T-helper 2 cell treated with Interferon-gamma antibody and Interleukin-4, amounts not matched to agents 5 μg/mL and 100 μg/mL, for 36 hours (primary cell): ENCODE measurements at places on chromosomes 11 and 22.

GRCh38 chr22:37368058-37368457 lies 59.2 kb downstream of the ELFN2 start:
- H3K36me3 ChIP-seq: no peaks in the 10 kb centered on the region
- no peak overlapping the region for H3K27ac ChIP-seq
- no peaks in the 10 kb centered on the region for H3K4me1 ChIP-seq

- H3K27ac ChIP-seq: no peak overlapping the region
- no peak overlapping the region for H3K4me3 ChIP-seq
- no peak for DNase-seq
- no peaks in the 10 kb centered on the region for H3K4me1 ChIP-seq
- H3K36me3 ChIP-seq: no peaks in the 10 kb centered on the region
- peaks cover 32% of the 10 kb centered on the region for H3K27me3 ChIP-seq
Measured at GRCh38 chr11:11640996-11641395, 19.2 kb upstream of the GALNT18 start.

DNA sequence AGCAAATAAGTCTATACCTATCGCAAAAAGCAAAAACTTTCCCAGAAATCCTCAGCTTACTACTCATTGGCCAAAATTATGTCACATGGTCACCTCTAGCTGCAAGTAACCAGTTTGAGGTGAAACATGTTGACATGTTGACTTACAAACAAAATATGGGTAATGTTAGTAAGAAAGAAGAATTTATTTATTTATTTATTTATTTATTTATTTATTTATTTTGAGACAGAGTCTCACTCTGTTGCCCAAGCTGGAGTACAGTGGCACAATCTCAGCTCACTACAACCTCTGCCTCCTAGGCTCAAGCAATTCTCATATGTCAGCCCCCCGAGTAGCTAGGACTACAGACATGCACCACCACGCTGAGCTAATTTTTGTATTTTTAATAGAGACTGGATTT lies 5.4 kb upstream of the SLC35C1 start:
- no peak overlapping the region for H3K4me3 ChIP-seq
- H3K36me3 ChIP-seq: no peaks in the 10 kb centered on the region
- H3K4me1 ChIP-seq: peaks cover 4% of the 10 kb centered on the region

DNA sequence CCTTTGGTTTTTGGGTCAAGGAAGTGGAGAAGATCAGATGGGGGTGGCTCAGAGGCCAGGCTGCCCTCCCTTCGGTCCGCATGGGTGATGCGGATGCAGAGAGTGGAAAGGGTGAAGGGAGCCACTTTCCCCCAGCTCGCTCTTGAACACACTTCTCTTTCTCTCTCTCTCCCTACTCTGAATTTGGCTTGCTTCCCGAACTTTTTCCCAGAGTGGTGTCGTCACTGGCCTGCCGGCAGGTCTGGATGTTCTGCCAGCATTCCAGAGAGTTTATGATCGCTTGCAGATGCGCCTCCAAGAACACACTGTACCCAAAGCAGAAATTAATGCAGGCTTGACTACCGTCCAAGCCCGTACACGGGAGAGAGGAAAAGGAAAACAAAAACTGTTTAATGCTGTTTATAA lies 103.2 kb downstream of the ZBTB16 start:
- no peak overlapping the region for H3K27ac ChIP-seq
- H3K4me1 ChIP-seq: peaks cover 79% of the 10 kb centered on the region
- H3K4me3 ChIP-seq: no peak overlapping the region

- no peak for DNase-seq
- H3K4me3 ChIP-seq: no peak overlapping the region
- H3K27ac ChIP-seq: no peak overlapping the region
- H3K27me3 ChIP-seq: no peaks in the 10 kb centered on the region
Measured at GRCh38 chr11:112345706-112346105, 85.0 kb upstream of the PLET1 start.

DNA sequence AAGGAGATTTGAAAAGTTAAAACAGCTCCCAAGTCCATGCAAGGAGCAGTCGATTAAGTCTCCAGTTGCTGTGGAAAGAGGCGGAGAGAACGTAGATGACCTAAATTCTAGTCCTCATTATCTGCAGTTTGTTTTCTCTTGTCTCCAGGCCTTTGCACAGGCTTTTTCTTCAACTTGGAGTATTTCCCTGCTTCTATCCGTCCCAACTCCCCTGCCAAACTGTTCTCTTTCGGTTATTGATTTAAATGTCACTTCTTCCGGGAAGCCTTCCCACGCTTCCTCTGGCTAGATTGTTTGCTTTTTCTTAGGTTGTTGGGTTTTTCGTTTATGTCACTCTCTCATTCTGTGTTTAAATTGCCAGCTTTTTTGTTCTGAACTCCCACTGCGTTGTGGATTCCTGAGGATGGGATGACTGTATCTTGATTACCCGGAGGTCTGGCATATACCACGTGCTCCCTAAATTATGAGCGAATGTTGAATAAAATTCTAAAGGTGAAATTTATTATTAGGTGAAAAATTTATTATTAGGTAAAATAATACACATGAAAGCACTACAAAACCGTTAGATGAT lies 463 bp downstream of the TMEM126B start:
- peak; percentile 41 for DNase-seq
- peaks cover 4% of the 10 kb centered on the region for H3K27me3 ChIP-seq
- peak overlapping the region; percentile 90 for H3K27ac ChIP-seq
- peaks cover 20% of the 10 kb centered on the region for H3K36me3 ChIP-seq
- peaks cover 26% of the 10 kb centered on the region for H3K4me1 ChIP-seq

GRCh38 chr22:37021710-37022482 lies 2.4 kb downstream of the MPST start:
- H3K36me3 ChIP-seq: peaks cover 1% of the 10 kb centered on the region
- H3K4me1 ChIP-seq: peaks cover 14% of the 10 kb centered on the region
- peak; percentile 47 for DNase-seq
- peak overlapping the region; percentile 58 for H3K27ac ChIP-seq
- peaks cover 2% of the 10 kb centered on the region for H3K27me3 ChIP-seq

GRCh38 chr11:124841840-124842239 lies 23.4 kb upstream of the ROBO3 start:
- H3K4me1 ChIP-seq: peaks cover 9% of the 10 kb centered on the region
- H3K4me3 ChIP-seq: no peak overlapping the region
- no peak overlapping the region for H3K27ac ChIP-seq
- H3K36me3 ChIP-seq: no peaks in the 10 kb centered on the region

- peaks cover 17% of the 10 kb centered on the region for H3K4me1 ChIP-seq
- peak overlapping the region; percentile 93 for H3K27ac ChIP-seq
- H3K4me3 ChIP-seq: peak overlapping the region; percentile 78
- H3K27me3 ChIP-seq: no peaks in the 10 kb centered on the region
Measured at GRCh38 chr11:75474878-75475766, 42.1 kb upstream of the KLHL35 start.

DNA sequence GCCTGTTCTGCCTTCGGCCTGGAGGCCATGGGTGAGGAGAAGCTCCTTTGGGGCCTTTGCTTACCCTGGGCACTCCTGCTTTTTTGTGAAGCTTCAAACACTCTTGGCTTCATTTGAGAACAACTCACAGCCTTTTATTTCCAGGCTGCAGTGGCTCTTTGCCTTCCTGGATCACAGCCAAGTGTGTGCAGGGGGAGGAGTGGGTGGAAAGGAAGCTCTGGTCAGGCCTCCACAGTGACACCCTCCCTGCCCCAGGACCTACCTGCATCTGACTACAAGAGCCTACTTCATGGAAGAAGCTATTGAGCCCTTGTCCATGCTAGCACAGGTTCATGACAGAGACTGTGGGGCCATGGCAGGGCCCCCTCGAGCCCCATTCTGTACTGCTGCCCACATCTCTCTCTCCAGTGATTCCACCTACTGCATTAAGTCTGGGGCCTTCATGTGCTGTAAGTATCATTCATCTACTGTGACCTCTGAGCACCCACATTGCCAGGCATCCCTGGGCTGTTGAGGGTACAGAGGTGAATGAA lies 52.3 kb downstream of the GAB4 start:
- no peaks in the 10 kb centered on the region for H3K36me3 ChIP-seq
- H3K27me3 ChIP-seq: no peaks in the 10 kb centered on the region
- no peak overlapping the region for H3K27ac ChIP-seq
- H3K4me1 ChIP-seq: no peaks in the 10 kb centered on the region
- DNase-seq: no peak

DNA sequence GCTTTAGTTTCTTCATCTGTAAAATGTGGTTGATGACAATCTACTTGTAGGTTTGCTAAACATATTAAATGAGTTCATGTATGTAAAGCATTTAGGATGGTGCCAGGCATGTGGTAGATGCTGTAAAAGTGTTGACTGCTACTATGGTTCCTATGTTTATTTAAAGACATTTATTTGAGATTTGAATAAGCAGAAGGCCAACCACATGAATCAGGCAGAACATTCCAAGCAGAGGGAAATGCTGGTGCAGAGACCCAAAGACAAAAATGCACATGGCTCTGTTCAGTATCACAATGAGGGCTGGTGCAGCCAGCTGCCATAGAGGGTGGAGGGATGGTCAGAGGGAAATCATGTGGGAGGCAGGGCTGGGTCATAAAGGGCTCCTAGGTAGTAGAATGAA lies 156.2 kb upstream of the PDGFD start:
- H3K4me1 ChIP-seq: no peaks in the 10 kb centered on the region
- H3K36me3 ChIP-seq: no peaks in the 10 kb centered on the region
- no peak overlapping the region for H3K4me3 ChIP-seq
- no peak for DNase-seq
- no peak overlapping the region for H3K27ac ChIP-seq

- peak overlapping the region; percentile 60 for H3K4me3 ChIP-seq
- H3K4me1 ChIP-seq: peaks cover 47% of the 10 kb centered on the region
- H3K36me3 ChIP-seq: no peaks in the 10 kb centered on the region
- H3K27ac ChIP-seq: no peak overlapping the region
- DNase-seq: no peak
Measured at GRCh38 chr22:44665115-44665514, 36.9 kb upstream of the PRR5 start.

DNA sequence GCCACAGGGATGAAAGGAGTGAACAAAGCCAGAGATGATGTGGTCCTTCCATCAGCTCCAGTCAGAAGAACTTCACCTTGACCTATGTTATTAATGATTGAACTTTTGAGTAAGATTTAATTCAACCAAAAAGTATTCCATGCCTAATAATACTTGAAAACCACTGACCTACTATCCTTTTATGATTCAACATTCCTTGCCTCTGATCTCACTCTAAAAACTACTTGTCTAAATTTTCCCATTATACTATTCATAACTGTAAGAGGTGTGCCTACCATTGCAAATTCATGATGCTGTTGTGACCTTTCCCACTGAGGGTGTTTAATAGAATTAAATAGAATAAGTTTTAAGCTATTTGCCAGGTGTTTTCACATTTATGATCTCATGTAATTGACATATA lies 164.7 kb upstream of the GUCY1A2 start:
- no peaks in the 10 kb centered on the region for H3K4me1 ChIP-seq
- H3K36me3 ChIP-seq: no peaks in the 10 kb centered on the region
- no peak overlapping the region for H3K4me3 ChIP-seq
- DNase-seq: no peak

DNA sequence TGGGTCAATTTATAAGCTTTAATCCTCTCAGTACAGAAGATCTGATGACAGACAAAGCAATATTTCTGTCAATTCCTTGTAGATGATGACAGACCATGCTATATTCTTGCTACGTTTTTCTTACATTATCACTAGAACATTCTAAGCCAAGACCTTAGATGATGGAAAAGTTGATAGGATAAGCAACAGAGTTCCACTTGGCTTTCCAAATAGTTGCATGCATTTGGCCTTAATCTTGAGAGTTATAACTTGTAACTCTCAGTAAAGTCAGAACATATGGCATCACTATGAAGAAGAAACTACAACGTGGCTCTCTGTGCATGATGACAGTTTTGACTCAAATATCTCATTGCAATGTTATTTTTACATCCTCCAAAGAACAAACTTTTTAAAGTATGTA lies 544.3 kb upstream of the LRRC4C start:
- H3K4me3 ChIP-seq: no peak overlapping the region
- H3K36me3 ChIP-seq: no peaks in the 10 kb centered on the region
- no peaks in the 10 kb centered on the region for H3K27me3 ChIP-seq
- no peaks in the 10 kb centered on the region for H3K4me1 ChIP-seq

- H3K36me3 ChIP-seq: no peaks in the 10 kb centered on the region
- no peak overlapping the region for H3K4me3 ChIP-seq
- peaks cover 16% of the 10 kb centered on the region for H3K27me3 ChIP-seq
- H3K4me1 ChIP-seq: no peaks in the 10 kb centered on the region
Measured at GRCh38 chr11:69572861-69573260, 68.1 kb upstream of the CCND1 start.

GRCh38 chr22:20436768-20437612 lies 635 bp downstream of the SCARF2 start:
- H3K36me3 ChIP-seq: peaks cover 8% of the 10 kb centered on the region
- peak overlapping the region; percentile 67 for H3K4me3 ChIP-seq
- peaks cover 5% of the 10 kb centered on the region for H3K4me1 ChIP-seq
- no peak for DNase-seq
- H3K27me3 ChIP-seq: peaks cover 63% of the 10 kb centered on the region

DNA sequence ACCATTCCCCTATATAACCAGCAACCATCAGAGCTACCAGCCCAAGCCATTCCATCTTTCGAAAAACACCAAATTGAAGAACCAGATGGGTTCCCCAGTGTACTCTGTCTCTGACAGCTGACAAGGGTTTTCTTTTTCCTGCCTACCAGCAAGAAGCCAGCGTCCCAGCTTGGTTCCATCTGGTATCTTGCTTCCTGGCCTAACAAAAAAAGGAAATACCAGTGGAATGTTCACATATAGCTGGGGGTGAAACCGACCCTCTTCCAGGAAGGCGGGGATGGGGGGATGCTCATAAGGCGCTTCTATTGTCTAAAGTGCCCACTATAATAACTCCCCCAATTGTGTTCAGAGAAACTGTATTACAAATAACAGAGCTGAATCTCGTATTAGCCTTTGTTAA lies 172.3 kb downstream of the LDLRAD3 start:
- peaks cover 20% of the 10 kb centered on the region for H3K27me3 ChIP-seq
- DNase-seq: no peak
- no peak overlapping the region for H3K27ac ChIP-seq
- peaks cover 4% of the 10 kb centered on the region for H3K4me1 ChIP-seq
- H3K4me3 ChIP-seq: no peak overlapping the region

- no peak overlapping the region for H3K4me3 ChIP-seq
- no peaks in the 10 kb centered on the region for H3K27me3 ChIP-seq
- H3K36me3 ChIP-seq: peaks cover 4% of the 10 kb centered on the region
Measured at GRCh38 chr11:17185938-17186337, 21.8 kb downstream of the PIK3C2A start.

- no peak overlapping the region for H3K27ac ChIP-seq
- peaks cover 3% of the 10 kb centered on the region for H3K4me1 ChIP-seq
- no peak for DNase-seq
Measured at GRCh38 chr22:25134451-25134850, 65.2 kb upstream of the CRYBB3 start.
